ENCODE measurements at places on chromosomes 16 and 17. TPM values are rescaled to one million over a fixed set of nuclear protein-coding genes. Genes with fewer than 3 reads are reported as not detected.

DNA sequence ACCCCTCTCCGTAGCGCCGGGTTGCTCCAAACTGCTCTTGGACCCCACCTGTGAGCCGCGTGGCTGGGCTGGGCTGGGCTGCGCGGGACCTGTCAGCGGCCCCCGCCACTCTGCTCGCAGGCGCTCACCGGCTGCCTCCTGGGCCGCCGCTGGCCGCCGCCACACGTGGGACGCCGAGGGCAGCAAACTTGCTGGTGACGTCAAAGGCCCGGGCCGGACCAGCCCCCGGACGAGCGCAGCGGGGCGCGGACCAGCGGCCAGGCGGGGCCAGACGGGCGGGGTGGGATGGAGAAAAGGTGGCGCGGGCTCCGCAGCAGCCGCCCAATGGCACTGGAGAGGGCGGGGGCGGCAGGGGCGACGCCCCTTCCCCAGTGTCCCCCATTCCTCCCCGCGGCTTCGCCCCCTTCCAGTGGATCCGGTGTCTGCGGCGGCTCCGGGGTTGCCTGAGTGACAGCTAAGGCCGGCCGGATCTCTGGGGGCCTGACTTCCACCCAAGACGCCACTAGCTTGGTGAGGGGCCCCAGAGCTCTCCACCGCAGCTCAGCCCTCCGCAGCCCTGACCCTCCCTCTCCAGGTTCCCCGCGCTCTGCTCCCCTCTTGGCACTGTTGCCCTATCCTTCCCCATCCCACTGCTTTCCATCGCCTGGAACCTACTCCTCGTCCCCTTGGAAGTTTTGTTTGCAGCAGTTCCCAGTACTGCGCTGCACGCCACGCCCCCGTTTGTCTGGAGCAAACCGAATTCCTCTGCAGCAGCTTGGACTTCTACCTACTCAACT is at the start of gene HS3ST3A1:
Gene HS3ST3A1, minus strand, starts transcription at position 154 of the 776 bp plus-strand sequence. CDS start 800 bp downstream, outside the sequence.
- DNase-seq: no peak

DNA sequence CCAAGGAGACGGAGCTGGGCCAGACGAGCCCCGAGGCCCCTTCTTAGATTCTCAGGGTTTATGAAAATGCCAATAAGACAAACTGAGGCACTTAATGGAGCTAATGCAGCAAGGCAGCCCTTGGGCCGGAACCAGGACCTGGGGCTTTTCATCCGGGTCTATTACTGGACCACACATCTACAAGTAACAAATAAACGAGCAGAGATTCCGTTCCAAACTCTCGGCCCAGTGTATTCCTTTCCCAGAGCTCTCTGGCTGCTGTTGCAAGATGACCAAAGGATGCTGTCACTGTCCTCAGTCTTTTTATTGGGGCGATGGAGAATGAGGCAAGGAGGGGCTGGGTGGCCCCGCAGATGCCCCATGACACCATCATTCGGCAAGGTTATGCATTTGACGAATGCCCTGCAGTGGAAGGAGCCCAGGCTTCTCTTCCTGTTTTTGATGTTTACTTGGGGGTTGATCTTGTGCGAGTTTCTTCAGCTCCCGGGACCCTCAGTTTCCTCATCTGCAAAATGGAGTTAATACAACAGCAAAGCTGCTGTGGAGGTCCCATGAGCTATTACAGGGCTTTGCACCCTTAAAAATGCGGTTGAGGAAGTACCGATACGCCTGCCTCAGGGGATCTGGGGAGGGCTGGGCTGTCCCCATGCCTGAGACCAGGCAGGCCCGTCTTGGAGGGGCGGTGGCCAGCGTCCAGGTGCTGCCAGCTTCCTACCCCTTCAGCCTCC is 1.1 kb upstream of the NTN1 start:
- DNase-seq: no peak

DNA sequence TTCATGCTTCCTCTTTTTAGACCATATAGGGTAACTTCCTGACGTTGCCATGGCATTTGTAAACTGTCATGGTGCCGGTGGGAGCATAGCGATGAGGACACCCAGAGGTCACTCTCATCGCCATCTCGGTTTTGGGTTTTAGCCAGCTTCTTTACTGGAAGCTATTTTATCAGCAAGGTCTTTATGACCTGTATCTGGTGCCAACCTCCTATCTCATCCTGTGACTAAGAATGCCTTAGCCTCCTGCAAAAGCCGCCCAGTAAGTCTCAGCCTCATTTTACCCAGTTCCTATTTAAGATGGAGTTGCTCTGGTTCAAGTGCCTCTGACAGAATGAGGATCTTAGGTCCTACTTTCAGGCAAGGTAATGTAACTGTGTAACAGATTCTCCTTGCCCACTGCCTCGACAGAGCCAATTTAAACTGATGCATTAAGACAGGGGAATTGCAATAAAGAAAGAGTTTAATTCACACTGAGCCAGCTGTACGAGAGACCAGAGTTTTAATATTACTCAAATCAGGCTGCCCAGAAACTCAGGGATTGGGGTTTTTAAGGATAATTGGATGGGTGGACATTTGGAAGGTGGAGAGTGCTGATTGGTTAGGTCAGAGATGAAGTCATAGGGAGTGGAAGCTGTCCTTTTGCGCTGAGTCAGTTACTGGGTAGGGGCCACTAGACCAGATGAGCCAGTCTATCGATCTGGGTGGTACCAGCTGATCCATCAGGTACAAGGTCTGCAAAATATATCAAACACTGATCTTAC is 59.9 kb upstream of the ATF7IP2 start:
- DNase-seq: no peak

DNA sequence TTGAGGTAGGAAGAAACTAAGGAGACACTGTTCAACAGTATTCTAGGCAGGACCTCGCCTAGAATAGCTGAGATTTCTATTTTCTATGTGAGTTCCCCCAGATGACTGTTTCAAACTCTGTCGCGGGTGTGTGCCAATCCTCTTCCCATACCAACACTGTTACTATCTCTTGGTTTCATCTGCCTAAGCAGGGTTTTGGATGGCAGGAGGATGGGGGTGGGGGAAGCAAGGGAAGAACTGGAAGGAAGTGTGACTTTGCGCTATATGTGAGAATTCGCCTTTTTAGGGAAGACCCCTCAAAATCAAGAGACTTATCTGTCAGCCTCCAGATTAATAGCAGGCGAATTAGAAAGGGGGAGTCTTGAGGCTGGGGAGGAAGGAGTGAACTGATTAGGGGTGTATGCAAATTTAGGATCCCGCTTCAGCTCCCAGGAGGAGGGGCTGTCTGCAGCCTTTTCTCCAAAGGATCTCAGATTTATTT is 521 bp upstream of the G6PC3 start:
- no peak for DNase-seq

DNA sequence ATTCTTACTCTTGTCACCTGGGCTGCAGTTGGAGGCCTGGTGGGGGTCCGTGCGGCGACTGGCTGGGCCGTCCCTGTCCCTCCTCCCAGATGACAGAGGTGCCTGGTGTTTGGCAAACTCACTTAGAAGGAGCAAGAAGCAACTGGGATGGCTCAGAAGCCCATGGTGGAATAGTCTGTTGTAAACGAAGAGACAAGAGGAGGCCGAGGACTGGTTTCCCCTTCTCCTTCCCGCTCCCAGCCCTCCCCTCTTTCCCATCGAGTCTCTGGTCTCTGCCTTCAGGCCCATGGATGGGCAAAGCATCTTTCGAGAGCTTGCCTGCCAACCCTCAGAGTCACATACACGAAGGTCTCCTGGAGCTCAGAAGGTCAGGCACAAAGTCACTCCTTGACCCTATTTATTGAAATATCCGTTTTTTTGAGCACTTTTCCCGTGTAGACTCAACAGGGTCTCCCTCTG is 364.4 kb downstream of the SEC14L1 start:
- DNase-seq: no peak

GRCh38 chr16:12999368-12999767 is 98.0 kb downstream of the SHISA9 start:
- no peak for DNase-seq

Gene CBX8
- total RNA-seq: 15.8 TPM

- no peak for DNase-seq
Measured at GRCh38 chr17:72134608-72135394, 14.0 kb downstream of the SOX9 start.

All from G401 (cell line).